ENCODE measurements at places on chromosomes 6 and 20.
A peak's percentile ranks its signal among the peaks of the same experiment; 100 is the strongest.

GRCh38 chr6:168683621-168684020, 242.6 kb downstream of the SMOC2 start:
- no peak for DNase-seq

- no peak for DNase-seq
Measured at GRCh38 chr6:167779993-167780655, 46.6 kb upstream of the AFDN start.

DNA sequence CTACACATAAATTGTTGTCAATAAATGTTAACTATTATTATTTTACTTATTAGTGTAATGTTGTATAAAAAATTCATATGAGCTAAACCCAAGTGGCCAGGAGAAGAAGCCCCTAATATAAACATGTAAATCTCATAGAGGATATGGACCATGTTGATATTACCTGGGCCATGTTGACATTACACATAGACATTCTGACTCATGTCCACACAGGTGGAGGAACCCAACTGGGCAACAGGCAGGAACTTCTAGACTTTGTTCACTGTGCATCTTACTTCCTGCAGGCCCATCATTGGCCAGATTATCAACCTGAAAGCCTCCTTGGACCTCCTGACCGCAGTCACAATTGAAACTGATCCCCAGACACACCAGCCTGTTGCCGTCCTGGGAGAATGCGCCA, 7.2 kb downstream of the BPIFA2 start:
- DNase-seq: no peak

DNA sequence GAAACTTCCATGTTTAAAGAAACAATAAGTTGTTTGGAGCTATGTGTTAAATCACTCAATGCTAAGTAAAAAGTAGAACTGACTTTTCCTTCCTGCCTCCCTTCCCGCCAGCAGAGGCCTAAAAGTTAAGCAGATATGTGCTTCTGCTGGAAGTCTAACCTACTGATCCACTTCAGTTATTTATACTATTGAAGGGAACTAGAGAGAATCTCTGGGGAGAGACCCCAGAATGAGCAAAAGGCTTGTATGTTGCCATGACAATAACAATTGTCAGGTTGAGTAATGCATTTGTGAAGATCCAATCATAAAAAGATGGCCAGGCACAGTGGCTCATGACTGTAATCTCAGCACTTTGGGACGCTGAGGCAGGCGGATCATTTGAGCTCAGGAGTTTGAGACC, 24.7 kb downstream of the MGME1 start:
- peak; percentile 51 for DNase-seq

GRCh38 chr6:149501768-149502167, 17.0 kb upstream of the ZC3H12D start:
- DNase-seq: no peak

GRCh38 chr6:45728674-45729073, 287.0 kb downstream of the CLIC5 start:
- peak; percentile 94 for DNase-seq

All from M059J (cell line).